ENCODE measurements at places on chromosomes 11 and 22.

- DNase-seq, result no peak
Measured at GRCh38 chr11:68567553-68567952, 107.0 kb downstream of the PPP6R3 start.

DNA sequence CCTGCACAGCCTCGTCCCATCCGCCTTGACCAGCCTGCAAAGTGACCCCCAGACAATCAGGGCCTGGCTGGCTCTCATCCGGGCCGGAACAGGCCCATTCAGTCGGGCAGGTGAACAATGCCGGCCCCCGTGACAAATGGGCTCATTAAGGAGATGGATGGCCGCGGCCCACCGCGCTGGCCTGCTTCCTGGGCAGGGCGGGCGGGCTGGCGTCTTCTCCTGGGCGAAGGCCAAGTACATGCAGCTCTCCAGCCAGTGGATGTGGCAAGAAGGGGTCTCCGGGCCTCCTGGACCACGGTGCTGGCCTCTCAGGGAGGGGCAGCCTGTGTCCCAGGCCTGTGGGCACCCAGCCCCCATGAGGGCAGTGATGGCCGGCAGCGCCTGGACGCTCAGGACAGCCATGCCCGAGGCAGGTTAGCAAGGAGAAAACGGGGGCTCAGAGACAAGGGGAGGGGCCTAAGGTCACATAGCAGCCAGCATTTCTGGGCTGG lies 1022.8 kb downstream of the BRD1 start:
- no peak for DNase-seq

DNA sequence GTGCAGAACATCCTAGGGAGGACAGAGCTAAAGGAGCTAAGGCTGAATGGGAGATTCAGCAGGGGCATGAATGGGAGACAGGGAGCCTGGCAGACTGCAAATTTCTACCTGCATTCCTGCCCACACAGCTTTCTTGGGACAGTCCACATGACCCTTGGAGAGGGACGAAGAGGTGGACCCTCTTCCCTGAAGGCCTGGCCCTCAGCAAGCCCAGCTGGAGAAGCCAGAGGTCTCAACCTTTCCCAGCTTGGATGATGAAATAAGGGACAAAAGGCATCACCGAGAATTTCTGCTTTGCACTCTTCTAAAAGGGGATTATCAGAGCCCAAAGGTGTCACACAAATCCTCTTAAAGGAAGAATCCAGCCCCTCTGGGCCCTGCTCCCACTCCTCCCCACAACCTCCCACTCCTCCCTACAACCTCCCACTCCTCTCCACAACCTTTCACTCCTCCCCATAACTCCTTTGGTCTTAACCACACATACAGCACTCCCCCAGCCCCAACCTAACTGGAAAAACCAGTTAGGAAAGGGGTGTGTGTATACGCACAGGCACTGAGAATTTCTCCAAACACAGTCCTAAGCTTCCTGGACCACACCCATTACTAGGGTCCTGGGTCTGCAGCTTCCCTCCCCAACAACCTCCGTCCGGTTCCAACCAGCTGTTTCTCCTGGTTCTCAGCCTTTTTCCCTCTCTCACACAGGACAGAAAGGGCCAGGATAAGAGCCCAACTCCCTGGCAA lies 38.4 kb downstream of the RPL27A start:
- no peak for DNase-seq

DNA sequence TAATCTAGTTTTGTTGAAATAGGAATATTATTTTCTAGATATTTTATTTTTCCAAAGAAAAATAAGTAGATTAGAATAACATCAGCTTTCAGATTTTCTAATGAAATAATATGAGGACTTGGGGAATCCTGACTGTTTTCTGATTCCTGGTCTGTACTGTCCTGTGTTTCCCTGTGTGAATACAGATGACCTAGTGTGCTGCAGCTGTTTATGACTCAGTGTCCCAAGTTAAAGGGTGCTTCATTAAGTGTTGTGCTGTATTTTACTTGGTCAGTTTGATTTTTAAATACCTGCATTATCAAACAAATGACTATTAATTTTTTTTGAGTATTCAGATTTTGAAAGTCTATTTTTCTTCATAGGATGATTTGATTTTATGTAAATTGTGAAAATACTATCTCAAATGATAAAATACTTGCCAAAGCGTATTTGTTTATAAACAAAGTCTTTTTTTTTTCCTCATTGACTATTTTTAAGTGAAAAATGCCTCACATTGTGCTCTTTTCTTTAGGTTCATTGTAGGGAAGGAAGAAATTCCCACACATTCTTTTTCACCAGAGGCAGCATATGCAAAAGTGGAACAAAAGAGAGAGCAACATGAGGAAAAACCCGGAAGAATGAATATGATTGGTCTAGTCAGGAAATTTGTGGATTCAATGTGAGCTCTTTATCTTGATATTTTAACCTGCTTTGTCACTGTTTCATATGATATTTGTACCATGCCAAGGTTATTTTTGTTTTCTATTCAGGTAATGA lies 264.2 kb downstream of the TMEM135 start:
- DNase-seq, result no peak

DNA sequence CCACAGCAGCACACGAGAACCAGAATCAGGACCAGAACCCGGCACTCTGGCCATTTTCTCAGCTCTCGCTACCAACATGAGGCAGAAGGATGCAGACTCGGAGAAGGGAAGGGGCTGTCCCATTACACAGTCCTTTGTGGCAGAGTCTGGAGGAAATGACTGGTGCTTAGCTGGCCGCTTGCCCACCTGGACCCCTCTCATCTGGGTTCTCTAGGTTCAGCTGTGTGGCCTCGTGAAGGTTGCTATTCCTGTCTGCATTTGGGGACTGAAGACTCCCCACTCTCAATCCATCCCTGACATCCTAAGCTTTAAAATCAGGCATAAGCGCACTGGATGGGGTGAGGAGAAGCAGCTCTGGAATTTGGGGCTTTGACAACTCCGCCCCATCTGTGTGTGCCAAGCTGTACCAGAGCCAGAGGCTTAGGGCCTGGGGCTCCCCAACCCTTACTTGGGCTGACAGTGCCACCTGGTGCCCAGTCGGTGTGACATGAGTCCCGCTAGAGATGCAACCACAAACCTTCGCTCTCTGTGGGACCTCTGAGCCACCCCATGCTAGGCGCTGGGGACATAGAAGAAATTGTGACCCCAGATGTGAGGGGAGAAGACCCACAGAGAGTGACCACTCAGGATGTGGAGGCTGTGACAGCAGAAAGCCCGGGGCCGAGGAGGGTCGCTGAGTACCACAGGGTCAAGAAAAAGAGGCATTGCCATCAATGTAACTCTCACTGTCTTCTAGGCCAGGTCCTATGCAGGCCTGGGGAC lies 35.8 kb upstream of the FCHSD2 start:
- peak; percentile 59 for DNase-seq

- peak; percentile 52 for DNase-seq
Measured at GRCh38 chr11:46918083-46918787, at the start of gene LRP4. TSS of gene LRP4 (minus strand) at chr11:46918550. CDS start at chr11:46918379, 171 bp downstream.

GRCh38 chr11:68460741-68461574 lies at the start of gene PPP6R3:
TSS of gene PPP6R3 (plus strand) at chr11:68460752. CDS start at chr11:68537665, 76,913 bp downstream.
- no peak for DNase-seq

DNA sequence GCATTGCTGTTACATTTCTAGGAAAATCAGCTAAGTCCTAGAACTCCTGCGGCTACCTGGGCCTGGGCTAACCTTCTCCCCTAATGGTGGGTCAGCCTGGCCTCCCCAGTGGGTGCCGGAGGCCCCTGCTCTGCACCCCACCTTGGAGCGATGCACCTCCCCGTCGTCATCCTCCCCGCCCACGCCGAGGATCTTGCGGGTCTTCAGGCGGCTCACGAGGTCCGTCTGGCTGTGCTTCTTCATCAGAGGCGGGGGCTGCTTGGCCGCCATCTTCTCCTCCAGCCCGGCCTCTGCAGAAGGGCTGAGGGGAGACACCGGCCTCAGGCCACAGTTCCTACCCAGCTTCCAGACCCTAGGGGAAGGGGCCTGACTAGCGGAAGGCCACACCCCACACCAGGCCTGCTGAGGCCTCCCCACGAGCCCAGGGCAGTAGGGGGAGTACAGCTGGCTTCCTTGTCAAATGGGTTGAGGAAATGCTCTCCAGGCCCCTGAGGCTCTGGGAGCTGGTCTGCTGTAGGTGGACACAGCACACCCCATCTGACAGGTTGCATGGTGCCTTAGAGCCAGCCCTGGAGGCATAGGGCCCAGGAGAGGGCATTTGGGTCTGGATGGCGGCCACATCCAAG lies 12.5 kb downstream of the TP53I11 start:
- DNase-seq, result no peak

- no peak for DNase-seq
Measured at GRCh38 chr11:103881584-103881983, 154.9 kb upstream of the DDI1 start.

GRCh38 chr11:1927026-1927847 lies 7.7 kb downstream of the TNNT3 start:
- no peak for DNase-seq

DNA sequence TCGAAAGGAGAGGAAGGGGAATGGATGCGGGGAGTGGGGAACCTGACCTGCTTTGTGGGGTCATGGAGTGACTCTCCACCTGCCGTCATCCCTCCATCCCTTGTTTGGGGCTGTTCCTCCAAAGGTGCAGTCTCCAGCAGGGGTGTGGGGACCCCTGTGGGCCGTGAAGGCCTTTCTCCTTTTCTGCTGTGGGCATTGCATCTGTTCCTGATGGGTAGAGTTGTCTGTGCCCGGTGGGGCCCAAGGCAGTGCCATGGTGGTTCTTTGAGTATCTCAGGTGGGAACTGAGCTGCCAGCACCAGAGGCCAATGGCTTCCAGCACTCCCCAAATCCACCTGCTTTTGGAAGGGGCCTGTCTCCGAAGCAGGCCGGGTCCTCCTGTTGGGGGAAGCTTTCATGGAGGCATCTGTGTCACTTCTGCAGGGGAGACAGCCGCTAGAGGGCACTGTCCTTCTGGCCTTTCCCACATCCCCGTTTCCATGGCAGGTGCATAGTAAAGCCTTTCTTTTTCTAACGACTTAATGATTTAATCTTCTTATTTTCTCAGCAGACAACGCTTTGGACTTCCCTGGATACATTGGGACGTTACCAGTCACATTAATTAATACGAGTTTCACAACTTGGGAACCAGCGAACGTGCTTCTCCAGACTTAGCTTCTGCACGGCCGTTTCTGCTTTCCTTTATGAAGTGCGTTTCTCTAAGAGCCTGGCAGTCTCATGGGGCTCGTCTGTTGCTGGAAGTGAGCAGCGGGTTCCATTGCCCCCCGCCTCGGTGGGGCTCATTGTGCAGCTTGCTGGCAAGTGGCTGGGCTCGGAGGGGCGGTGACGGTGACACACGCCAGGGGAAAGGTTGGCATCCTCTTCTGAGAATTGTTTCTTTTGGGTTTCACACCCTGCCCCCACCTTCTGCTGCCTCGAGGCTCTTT lies 57.1 kb downstream of the PARVB start:
- DNase-seq, result peak; percentile 60

- no peak for DNase-seq
Measured at GRCh38 chr11:34505874-34506273, 7.7 kb downstream of the ELF5 start.

- no peak for DNase-seq
Measured at GRCh38 chr11:26851291-26851690, 129.4 kb upstream of the SLC5A12 start.

Measured in hippocampal formation (tissue), 2 donors.